ENCODE measurements at places on chromosomes 12 and 14.

DNA sequence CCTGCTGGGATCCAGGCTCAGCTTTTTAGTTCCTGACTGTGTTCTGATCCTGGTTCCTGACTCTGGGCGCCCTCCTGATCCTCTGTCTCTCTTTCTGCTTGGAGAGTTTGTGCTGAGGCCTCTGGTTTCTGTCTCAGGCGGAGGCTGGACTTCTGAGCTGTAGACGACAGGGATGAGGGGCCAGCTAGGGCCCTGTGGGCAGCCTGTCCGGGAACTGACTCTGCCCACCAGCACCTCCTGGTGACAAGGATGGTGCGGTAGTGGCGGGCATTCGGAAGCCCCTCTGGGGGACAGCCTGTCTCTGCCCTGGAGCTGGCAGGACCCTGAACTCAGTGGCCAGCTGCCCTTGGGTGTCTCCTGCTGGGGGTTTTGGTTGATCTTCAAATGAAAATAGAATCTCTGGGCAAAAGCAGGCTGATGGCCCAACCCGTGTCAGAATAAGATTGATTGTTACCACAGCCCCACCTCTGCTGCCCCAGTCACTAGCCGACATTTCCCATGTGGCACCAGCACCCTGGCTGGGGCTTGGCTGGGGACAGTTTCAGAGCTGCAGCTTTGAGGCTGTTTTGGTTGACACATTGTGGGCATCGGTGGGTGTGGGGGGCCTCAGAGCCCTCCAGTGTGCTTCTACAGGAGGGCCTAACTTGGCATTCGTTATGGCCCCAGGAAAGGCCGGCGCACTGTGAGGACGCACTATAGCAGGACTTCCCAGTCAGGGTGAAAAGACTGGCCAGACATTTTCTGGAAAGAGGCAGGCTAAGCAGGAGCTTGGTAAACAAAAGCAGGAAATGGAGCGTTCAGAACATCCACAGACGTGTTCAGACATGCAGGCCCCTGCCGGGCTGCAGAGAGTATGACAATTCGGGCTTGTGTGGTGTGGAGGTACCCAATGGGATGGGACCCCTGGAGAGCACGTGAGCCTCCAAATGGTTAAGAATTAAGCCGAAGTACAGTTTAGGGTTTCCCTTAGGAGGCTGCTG, 16.2 kb downstream of the KRT80 start:
- no peak for DNase-seq

DNA sequence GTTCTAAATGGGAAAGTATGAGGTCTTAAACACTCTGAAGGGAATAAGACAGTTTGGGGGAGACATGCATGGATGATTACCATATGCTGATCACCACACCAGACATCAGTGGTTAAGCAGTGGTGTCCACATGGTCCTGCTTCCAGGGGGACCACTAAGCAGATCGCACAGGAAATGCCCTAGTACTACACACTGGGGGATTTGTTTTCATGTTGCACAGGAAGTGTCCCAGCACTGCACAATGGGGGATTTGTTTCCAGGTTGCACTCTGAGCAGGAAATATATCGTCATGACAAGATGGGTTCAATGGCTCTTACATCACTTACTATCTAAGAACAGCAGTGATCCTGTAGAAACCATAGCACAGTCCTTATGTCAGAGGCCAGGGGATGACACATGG, 245.5 kb downstream of the BCL11B start:
- no peak for DNase-seq

GRCh38 chr12:101969-102878, 35.7 kb downstream of the IQSEC3 start:
- no peak for DNase-seq

DNA sequence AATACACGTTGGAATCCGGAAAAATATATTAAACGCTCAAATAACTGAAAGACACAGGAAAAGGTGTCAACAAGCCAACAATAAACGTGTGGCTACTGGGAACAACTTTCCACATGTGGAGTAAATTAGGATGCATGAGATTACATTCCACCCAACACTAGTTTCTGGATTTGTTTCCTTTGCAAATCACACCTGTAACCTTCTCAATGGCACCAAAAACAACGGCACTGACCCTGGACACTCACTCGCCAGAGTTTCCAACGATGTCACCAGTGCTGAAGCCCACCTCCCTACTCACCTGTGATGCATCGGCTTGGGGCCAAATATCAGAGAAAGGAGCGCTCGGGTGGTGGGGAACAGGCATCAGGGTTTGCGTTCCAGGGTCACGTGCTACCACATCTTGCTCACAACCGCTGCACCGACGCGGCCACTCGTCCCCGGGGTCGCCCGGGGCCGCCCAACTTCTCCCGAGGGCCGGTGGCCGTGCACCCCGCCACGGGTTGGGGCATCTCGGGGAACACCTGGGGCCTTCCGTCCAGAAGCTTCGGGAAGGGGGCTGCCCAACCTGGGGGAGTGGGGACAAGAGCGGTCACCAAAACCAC, 629 bp downstream of the PRDM4 start:
- peak; percentile 18 for DNase-seq

- DNase-seq: no peak
These were observed 92.0 kb downstream of the NCOR2 start for GRCh38 chr12:124475295-124476010.

DNA sequence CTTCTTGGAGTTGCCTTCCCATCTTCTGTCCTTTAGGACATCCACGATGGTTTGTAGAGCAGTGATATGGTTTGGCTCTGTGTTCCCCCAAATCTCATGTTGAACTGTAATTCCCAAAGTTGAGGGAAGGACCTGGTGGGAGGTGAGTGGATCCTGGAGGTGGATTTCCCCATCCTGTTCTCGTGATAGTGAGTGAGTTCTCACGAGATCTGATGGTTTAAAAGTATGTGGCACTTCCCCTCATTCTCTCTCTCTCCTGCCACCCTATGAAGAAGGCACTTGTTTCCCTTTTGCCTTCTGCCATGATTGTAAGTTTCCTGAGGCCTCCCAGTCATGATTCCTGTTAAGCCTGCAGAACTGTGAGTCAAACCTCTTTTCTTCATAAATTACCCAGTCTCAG, 99.2 kb downstream of the BRMS1L start:
- DNase-seq: no peak

DNA sequence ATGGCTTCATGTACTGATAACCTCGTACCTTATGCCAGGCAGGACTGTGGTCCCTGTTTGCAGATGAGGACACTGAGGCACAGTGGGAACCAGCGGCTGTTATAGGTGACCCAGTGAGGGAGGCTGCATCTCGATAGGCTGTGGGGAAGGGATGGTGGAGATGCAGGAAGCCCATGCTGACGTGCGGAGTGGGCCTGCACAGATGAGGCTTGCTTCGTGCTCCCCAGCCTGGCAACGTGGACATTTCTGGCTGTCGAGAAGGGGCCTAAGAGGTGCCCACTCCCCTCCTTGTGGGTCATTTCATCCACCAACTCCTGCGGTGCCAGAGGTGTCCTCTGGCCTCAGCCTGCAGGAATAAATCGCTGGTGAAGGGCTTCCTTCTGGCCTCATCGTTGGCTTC, 107.4 kb downstream of the SLC25A47 start:
- DNase-seq: no peak

DNA sequence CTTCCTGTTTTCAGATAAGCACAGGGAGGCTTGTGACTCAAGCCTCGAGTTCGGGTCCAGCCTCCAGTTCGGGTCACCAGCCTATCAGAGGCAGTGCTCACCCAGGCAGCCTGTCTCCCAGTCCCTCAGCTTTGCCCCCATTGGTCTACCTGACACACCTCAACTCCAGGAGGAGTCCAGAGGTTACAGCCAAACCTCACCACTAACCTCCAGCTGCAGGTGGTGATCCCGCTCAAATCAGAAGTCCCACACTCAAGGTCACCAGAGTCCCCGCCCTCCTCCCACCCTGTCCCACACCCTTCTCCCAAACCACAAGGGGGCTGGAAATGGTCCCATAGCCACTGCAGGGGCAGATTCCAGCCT, 42.1 kb downstream of the KDM2B start:
- DNase-seq: no peak

GRCh38 chr14:73887694-73888459, 1.2 kb downstream of the ZNF410 start:
- peak; percentile 16 for DNase-seq

DNA sequence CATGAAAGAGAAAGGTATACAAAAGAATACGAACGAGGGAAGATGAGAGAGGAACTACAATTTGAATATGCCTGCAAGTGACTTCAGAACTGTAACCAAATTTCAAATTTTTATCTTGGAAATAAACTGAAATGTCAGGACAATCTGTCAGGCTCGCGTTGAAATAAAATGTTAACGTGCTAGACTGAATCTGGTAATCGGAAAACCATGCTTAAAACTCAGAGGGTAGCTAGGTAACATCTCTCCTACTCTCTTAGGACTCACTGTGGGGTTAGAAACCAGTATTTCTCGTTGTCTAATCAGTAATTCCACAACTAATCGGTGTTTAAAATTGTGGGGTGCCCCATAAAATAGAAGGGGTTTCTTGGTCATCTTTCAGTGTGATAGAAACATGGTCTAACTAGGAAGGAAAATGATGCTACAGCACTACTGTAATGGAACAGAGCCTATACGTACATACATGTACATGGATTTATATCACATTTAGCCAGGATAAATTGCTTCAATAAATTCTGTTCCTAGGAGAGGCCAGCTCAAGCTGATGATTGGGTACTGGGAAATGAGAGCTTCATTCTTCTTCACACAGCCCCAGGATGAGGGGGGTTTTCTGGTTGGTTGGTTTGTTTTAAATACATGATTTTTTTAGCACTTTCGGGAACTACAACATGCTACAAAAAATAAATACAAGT, 23.9 kb downstream of the ATF7 start:
- no peak for DNase-seq

DNA sequence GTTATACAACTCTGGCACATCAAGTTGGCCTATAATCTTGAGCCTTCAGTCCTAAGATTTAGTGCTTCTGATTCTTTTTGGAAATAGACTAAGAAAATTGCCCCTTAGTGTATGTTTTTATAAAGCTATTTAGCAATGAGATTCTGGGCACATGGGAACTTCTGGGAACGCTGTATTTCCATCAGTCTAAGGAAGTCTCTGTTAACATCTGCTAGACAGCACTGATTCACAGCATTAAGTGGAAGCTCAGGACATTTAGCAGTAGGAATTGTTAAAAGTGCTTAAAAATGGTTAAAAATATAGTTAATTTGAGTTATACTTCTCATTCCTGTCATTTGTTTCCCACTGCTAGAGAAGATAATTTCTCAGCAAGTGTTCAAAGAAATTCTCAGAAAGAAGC, 579.1 kb downstream of the SLC16A7 start:
- no peak for DNase-seq

DNA sequence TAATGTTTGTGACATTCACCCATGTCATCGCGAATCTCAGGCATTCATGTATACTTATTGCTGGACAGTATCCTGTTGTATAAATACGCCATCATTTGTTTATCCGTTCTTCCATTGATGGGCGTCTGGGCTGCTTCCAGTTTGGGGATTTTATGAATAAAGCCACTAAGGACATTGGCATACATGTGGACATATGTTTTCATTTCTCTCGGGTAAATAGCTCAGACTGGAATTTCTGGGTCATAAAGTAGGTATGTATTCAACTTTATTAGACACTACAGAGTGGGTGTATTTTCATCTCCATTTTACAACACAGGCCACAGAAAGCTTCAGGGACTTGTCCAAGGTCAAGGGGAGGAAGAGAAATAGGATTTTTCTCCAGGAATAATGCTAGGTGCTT, 48.9 kb downstream of the HRK start:
- no peak for DNase-seq

DNA sequence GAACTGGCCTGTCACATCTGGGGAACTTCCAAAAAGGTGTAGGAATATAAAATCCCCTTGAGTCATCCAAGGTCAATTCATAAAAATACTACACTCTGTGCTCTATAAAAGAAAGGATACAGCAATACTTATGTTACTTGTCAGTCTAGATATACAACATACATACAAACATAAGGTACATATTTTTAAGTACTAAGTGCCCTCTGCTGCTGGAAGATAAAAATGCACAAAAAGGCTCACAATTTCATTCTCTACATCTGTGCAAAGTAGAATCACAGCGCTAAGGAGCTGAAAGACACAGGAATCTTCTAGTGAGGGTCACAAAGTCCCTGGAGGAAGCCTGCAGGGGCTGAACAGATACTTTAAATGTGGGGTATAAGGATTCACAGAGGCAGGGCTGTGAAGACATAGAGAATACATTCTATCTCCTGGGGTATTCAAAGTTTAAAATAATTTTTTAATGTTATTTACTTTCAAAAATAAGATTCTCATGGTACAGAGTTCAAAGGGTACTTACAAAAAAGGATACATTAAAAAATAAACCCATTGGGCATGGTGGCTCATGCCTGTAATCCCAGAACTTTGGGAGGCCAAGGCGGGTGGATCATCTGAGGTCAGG, 10.2 kb upstream of the GOLGA5 start:
- peak; percentile 54 for DNase-seq

DNA sequence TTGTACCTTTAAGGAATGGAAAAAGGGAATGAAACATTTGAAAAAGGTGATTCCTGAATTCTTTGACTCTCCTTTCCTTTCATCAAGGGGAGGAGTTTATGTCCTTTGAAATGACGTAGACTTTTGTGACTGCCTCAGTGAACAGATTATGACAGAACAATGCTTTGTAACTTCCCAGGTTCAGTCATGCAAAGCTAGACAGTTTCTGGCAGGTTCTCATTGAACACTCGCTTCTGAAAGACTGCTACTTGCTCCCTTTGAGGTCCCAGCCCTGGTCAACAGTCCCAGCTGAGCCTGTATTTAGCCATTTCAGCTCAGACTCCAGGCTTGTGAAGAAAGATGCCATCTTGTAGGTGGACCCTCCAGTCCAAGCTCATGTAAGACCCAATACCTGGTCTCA, 1178.9 kb downstream of the BCL11B start:
- DNase-seq: no peak

DNA sequence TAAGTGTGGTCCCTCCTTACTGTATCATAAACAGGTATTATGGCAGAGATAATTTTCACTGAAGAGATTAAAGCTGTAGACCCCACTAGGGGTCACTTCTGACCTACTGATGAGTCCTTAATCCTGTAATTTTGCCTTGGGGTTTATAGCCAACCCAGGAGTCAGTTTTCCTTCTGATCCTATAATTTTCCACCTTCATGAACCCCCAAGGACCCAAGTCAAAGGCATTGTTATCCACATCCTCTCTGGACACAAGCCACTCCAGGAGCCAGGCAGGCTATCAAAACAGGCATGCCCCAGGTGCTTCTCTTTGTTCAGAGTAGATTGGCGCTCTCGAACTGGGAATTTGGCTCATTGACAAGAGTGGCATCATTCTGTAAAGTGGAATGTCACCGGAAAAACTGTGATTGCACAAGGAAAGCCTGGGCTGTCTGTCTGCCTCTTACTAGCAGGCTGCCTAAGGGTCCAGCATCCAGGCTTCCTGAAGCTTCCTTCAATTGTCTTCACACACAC, 1523.2 kb upstream of the FLRT2 start:
- no peak for DNase-seq

GRCh38 chr14:90791486-90791885, 24.7 kb downstream of the TTC7B start:
- DNase-seq: no peak

DNA sequence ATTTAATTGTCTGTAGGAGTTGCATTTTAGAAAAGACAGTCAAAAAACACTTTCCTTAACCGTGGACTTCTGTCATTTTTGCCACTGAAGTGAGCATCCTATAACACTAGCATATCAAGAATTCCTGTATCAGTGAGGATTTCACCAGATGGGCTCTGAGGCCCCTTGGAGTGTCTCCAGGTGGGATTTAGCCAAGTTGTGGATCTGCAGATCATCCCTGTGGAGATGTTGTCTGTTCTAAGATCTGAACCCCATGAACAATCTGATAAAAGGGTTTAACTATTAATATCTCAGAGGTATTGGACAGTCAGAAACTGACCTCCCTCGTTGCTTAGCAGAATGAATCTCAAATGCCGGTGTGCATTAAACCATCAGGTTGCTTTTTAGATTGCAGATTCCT, 165.0 kb upstream of the SRRM4 start:
- DNase-seq: no peak
